8988T (cell line): ENCODE measurements at places on chromosomes 4 and X.

DNA sequence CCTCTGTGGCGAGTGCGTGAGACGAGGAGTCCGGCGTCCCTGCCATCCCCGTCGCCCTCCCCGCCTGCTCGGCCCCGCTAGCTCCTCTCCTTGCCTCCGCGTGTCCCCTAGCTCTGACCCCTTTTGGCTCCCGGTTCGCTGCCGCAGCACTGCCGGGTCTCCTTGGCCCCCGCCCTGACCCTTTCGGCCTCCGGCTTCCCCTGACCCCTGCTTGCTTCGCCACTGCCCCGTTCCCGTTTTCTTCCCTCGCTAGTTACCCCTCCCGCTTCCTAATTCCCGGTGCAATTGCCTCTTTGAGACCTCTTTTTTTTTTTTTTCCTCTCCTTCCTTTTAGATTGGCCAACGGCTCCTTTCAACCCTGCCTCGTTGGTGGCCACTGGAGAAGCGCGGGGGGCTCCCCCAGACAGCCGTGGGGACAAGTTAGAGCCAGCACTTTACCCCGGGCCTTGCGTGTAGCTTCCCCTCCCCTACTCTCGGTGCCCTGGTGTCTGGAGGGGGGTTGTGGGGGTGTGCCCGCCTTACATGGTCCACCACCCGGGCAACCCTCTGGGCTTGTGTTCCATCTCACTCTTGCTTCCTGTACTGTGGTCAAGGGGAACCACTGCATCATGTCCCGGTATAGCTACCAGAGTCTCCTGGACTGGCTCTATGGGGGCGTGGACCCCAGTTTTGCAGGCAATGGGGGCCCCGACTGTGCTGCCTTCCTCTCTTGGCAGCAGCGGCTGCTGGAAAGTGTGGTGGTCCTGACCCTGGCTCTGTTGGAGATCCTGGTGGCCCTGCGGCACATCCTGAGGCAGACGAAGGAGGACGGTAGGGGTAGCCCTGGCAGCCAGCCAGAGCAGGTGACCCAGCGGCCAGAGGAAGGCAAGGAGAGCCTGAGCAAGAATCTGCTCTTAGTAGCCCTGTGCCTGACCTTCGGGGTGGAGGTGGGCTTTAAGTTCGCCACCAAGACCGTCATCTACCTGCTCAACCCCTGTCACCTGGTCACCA lies 548 bp downstream of the TMEM164 start:
- no peak for DNase-seq

DNA sequence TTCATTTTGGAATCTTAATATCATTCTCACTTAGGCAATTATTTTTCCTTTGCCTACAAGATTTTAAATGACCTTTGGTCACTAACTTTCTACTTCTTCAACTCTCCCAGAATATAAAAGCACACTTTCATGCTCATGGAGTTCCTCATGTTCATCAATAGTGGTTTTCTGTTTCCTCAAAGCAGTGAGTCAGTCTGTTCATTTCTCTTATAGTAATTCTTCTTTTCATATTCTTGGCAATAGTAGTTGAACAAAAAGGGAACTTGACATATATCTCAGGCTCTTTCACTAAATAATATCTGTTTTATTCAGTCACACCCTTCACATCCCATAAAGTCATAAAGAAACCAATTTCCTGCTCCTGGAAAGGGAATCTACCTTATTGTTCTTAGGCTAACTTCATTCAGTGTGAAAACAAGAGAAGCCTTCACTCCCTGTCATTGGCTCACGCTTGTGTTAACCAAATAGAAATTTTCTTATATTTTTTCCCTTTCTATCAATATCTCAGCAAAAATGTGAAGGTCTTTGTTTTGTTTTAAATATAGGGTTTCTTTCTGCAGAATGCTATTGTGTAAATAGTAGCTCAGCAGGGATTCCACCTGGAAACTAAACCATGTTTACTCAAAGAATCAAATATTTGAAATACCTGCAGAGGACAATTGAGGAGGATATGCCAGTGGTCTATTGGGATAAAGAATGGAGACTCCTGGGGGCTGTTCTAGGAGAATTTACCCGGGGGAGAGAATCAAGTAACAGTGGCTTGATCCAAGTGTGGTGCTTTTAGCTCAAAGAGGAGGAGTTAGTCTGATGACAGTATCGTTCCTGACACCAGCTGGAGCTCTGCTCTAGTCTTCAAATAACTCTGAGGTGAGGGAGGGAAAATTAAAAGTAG lies 13.4 kb upstream of the TNIP3 start:
- no peak for DNase-seq

DNA sequence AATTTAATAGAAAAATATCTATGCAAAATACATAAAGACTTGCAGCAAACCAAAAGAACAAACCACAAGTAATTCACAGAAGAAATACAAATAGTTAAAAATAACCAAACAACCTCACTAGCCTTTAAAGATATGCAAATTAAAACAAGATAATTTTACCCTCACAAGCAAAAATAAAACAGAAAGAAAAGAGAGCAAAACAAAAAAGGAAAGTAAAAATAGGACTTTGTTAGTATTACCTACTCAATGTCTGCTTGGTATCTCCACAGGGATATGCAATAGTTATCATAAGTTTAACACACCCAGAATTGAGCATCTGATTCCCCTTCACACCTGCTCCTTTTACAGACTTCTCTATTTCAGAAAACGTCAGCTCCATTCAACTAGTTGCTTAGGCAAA lies 737.5 kb upstream of the MAGEB2 start:
- no peak for DNase-seq

GRCh38 chrX:49209434-49210251 lies 9.7 kb upstream of the SYP start:
- DNase-seq = no peak
